ENCODE measurements at places on chromosomes 4 and X. TPM values are rescaled to one million over a fixed set of nuclear protein-coding genes. Genes with fewer than 3 reads are reported as not detected.

- no peak for DNase-seq
These were observed 14.9 kb upstream of the ZCCHC4 start for GRCh38 chr4:25297528-25298242.

NDP gene
- not detected for total RNA-seq

- DNase-seq: no peak
These were observed 151.1 kb downstream of the SLC7A11 start for GRCh38 chr4:138090918-138091676.

DACH2 gene
- 1.5 TPM for total RNA-seq

ARHGAP4 gene
- 16.4 TPM for total RNA-seq

ACTRT1 gene
- total RNA-seq: not detected

DCLK2 gene
- 6.9 TPM for total RNA-seq

DNA sequence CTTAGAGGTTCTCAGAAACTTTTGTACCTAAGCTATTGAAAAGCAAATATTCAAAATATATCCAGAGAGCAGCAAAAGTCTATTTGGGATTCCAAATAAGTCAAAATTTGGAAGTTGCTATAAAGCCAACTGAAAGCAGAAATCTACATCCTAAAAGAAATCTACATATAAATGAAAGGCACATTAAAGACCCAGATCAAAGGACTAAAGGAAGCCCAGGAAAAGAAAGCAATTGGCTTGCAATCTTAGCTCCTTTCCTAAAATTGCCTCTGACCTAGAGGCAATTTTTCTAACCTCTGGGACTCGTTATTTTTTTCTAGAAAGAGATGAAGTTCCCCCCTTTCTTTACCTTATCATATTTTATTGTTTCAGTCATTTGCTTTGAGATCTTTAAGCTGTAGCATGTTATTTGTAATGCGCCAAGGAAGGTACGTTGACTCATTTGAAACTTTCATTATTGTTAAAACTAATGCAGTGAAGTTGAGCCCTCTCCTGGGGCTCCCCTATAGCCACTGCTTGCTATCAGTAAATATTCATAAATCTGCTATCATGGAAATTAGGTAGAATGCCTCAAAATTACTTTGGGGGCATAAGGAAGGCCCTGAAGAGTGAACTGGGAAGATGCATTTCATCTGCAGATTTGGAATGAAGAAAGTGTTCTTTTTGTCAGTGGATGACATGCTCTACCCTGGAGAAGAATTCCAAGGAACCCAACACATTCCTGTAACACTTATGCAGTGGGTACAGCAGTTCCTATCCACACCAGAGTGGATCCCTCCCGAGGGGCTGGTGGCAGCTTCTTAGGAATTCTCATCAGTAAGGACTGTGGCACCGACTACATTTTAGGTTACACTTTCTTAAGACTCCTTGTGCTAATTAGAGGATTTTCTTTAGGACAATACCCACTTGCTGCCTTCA lies 177.8 kb upstream of the IGFBP7 start:
- DNase-seq: no peak

DNA sequence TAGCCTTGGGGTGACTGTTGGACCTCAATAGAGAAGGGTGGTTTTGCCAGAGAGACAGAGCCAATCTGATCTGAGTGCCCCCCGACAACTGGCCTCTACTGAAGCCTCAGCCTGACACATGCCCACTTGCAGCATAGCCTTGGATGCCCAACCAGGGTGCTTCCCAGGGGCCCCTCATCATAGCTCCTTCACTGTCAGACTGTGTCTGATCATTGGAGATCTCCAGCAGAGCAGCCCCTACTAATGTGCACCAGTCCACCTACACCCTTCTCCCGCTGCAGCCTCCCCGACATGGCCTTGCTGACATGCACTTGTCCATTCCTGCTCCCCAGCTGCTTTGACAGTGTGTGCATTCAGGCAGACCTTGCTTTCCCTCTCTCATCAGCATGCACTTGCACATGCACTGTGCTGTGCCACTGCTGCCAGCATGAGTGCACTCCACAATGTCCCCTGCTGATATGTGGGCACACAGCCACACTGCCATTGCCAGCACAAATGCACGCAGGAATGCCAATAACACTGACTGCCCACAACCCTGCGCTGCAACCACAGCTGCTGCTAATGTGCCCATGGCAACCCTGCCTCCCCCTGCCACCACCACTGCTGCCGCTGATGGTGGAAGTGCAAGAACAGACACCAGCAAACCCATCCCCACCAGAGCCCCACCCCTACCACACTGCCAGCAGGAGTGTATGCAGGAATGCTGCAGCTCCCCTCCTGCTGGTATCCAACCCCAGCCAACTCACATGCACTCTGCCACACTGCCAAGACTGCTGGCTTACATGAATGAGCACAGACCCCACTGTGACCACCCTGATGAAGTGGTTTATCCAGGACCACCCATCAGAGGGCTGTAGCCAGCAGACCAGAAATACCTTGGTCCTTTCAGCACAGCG lies 68.1 kb upstream of the ZMAT1 start:
- no peak for DNase-seq

DNA sequence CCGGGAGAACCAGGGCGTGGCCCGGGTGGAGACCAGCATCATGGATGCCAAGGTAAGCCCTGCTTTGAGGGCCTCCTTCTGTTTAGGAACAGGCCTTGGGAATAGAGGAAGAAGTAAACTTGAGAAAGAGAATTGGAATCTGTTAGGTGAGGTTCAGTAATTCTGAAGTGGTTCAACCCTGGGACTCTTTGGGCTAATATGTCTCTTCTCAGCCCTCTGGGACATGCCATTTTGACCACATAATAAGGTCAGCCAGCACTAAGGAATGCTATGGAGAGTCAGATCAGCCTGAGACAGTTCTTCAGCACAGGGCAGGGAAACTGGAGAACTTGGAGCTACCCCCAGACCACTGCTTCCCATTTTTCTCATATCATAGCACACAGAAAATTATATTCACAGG lies 63.3 kb upstream of the PRPS1 start:
- DNase-seq: no peak

DNA sequence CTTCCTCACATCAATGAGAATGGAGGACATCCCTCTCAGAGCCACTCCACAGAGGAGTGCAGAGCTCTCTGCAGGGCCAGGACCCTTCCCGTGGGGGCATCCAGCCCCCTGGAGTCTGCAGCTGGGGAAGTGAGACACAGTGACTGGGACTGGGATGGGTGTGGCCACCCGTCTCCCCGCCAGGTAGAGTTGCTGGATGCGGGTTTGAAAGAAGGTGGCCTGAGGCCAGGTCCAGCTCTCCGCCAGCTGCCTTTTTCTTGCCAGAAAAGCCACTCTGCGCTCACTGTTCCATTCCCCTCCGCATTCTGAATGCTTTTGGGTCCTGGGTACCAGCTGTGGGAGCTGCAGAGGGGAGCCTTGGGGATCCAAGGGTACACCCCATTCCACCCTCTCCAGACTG lies 82.6 kb downstream of the ABLIM2 start:
- no peak for DNase-seq
